ENCODE measurements at places on chromosomes 11 and 22. TPM values are rescaled to one million over a fixed set of nuclear protein-coding genes. Genes with fewer than 3 reads are reported as not detected.

PLAAT5 gene
- total RNA-seq = 8.5 TPM

THRSP gene
- not detected for total RNA-seq

SPON1 gene
- 0.22 TPM for total RNA-seq

RIBC2 gene
- total RNA-seq = 3.3 TPM

IGLL1 gene
- not detected for total RNA-seq

KRTAP5-11 gene
- not detected for total RNA-seq

All from H9 (cell line).